NCI-H526 treated with DMSO at 0.1 percent for 48 hours (cell line): ENCODE measurements at places on chromosomes 16 and 17.

DNA sequence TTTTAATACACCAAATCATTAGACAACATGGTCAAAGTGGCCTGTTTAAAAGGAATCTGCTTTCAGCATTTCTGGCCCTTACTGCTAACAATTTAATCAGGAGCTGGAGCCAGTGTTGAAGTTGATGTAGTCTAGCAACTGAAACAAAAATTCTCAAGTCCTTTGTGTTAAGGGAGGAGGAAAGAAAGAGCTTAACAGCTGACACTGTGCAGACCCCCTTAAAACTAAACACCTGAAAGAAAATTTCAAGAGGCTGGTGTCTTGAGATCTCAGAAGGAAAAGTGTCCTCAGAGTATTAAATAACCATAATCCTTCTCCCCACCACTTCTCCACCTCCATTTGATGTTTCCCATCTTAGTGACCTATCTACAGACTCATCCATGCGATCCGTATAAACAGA is 232.1 kb downstream of the FTO start:
- DNase-seq: no peak

DNA sequence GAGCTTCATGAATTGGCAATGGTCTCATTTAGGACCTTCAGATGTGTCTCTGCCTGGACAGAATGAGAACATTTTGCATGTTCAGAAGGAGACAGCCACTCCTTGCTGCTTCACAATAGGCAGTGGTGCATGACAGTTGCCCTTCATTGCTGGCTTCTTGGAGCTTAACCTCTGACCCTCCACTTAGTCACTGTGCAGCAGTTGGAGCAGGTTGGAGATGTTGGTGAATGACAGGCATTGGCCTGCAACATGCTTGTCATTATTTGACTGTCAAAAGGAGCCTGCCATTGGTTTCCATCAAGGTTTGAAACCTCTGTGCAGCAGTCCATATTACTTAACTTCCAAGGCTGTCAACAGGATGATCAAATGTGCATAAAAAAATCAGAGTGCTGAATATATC is 22.7 kb downstream of the FTO start:
- DNase-seq: no peak

- DNase-seq: no peak
Observed at GRCh38 chr16:66933776-66934137, 445 bp downstream of the CIAO2B start.

DNA sequence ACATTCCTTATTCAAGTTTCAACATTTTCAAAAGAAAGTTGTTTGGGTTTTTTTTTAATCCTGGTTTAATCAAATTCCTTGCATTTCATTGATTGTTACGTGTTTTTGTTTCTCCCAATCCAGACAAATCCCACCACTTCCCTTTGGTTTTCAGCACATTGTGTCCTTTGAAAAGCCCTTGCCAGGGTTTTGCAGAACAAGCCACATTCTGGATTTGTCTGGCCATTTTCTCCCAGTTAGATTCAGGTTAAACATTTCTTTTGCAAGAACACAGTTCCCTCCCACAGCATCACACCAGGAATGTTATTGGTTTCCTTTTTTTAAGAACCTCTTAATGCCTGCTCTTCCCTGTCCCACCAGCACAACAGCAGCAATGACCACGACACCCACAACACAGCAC is 278.0 kb upstream of the SALL1 start:
- no peak for DNase-seq

DNA sequence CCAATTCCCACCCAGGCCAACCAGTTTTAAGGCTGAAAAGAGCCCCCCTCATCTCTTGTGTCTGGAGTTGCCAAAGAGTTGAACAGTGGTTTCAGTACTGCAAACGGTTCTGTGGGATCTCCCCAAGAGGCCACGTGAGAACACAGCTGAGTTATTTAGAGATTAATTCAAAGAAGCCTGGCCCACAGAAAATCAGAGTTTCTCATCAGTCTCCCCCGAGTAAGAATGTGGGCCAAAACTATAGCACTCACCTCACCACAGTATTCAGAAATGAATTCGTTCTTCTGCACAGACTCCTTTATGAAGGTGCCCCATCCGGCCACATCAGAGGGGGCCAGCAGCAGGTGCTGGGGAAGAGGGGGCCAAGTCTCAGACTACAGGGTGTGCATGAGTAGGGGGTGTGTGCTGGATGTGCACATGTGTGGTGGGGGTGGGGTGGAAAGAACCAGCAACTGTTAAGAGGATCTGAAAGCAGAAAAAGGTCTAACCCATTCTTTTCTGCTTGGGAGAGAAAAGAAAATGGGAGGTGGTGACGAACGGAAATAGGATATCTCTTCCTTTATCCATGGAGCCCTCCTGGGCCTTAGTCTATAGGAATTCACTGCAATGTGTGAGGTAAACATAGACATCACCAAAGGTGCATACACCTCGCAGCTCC is 22.6 kb downstream of the CNTNAP1 start:
- DNase-seq: no peak

DNA sequence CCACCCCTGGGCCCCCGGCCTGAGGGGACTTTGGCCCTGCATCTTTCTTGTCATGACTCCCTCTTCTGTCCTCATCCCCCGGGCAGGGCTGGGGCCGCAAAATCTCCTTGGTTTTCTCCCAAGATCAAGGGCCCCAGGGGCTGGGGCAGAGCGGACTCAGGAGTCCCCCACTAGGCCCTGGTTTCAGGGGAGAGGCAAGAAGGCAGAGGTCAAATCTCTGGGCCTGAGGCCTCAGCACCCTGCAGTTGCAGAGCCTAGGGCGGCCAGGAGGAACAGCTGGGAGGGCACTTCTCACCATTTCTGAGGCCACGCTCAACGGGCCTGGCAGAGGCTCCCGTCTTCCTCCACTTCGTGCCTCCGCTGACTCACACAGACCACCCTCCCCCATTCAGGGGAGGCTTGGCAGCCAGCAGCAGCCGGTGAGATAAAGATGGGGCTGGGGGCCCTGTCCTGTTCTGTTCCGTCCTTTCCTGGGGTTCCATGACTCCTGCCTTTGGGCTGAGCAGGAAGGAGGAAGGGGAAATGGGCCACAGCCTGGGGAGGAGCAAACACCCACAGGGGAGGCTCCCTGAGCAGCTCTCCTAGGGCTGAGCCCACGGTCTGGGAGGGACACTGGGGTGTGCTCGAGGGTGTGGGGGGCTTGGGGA is 12.4 kb downstream of the ZSCAN10 start:
- DNase-seq: no peak

GRCh38 chr16:56700195-56700594 is 17.9 kb downstream of the MT1X start:
- DNase-seq: no peak

GRCh38 chr17:30273373-30273772 is 18.4 kb downstream of the BLMH start:
- no peak for DNase-seq
